Naive thymus-derived CD4-positive, alpha-beta T cell (primary cell): ENCODE measurements at places on chromosomes 4 and X. TPM values are rescaled to one million over a fixed set of nuclear protein-coding genes. Genes with fewer than 3 reads are reported as not detected.
A peak's percentile ranks its signal among the peaks of the same experiment; 100 is the strongest.

DNA sequence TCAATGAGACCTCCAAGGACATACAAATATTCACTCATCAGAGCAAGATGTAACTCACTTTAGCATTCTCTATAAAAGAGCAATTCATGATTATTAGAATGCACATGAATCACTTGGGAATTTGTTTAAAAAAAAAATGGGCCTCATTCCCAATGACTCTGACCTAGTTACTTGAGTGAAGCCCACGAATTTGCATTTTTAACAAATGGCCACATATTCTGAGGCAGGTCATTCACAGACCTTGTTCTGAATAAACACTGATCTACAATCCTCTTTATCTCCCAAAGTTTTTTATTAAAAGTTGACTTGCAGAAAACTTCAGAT, 255.1 kb upstream of the VEGFC start:
- no peaks in the 10 kb centered on the region for H3K4me1 ChIP-seq
- no peaks in the 10 kb centered on the region for H3K27me3 ChIP-seq
- H3K27ac ChIP-seq: no peak overlapping the region
- no peaks in the 10 kb centered on the region for H3K36me3 ChIP-seq
- no peak for DNase-seq
- no peak overlapping the region for H3K4me3 ChIP-seq

GRCh38 chrX:112068430-112068829, 14.1 kb downstream of the TRPC5 start:
- H3K27me3 ChIP-seq: no peaks in the 10 kb centered on the region
- no peak overlapping the region for H3K4me3 ChIP-seq
- no peaks in the 10 kb centered on the region for H3K4me1 ChIP-seq

- peak overlapping the region; percentile 83 for H3K4me3 ChIP-seq
- H3K27ac ChIP-seq: peak overlapping the region; percentile 92
- H3K27me3 ChIP-seq: no peaks in the 10 kb centered on the region
- H3K4me1 ChIP-seq: peaks cover 6% of the 10 kb centered on the region
- H3K36me3 ChIP-seq: peaks cover 12% of the 10 kb centered on the region
Observed at GRCh38 chrX:110318664-110318968, 731 bp upstream of the AMMECR1 start.

The GLRA3 gene
- polyA plus RNA-seq: not detected

The PNCK gene
- not detected for polyA plus RNA-seq

The NAT8L gene
- not detected for polyA plus RNA-seq
